Large intestine (tissue), 12 donors: ENCODE measurements at places on chromosomes 13 and 19.

GRCh38 chr13:26442541-26442940, 114.9 kb upstream of the WASF3 start:
- DNase-seq, result no peak

GRCh38 chr19:46082728-46083050, 41.8 kb downstream of the IGFL3 start:
- DNase-seq, result no peak

- DNase-seq, result no peak
These were observed 1146.1 kb downstream of the EFNB2 start for GRCh38 chr13:105389373-105389772.

GRCh38 chr19:18519962-18520847, 1.7 kb downstream of the ELL start:
- peak; percentile 90 for DNase-seq

- no peak for DNase-seq
These were observed 1905.5 kb downstream of the OLFM4 start for GRCh38 chr13:54934121-54934520.

DNA sequence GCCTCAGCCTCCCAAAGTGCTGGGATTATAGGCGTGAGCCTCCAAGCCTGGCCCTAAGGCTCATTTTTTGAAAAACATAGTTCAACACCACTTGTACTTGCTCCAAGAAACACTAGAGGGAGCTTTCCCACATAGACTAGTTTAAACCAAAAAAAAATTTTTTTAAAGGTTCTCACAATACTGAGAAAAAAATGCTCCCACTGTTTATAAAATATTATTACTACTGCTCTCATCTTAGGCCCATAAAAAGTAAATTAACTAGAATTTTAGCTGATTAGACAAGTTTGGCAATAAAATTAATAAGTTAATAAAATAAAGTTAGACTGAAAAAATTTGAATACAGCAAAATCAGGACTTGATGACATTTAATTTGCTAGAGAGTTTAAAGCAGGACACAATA, 109.5 kb downstream of the TBC1D4 start:
- DNase-seq, result no peak

DNA sequence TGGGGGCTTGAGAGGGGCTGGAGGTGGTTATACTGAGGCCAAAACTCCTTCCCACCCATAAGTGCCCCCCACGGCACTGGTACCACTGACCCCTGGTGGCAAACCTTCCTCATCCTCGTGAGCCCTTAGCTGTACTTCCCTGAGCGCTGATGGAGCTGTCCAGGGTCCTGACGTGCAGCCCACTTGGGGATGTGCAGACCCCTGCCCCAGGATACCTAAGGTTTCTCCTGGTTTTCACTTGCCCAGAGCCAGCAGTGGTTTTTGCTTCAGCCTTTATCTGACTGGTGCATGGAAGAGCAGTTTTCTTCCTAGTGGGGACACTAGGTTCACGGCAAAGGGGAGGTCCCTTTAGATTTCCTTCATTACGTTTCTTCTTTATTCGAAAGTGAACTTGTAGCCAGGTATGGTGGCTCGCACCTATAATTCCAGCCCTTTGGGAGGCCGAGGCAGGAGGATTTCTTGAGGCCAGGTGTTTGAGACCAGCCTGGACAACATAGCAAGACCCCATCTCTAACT, 28.7 kb upstream of the KCTD15 start:
- DNase-seq, result no peak

DNA sequence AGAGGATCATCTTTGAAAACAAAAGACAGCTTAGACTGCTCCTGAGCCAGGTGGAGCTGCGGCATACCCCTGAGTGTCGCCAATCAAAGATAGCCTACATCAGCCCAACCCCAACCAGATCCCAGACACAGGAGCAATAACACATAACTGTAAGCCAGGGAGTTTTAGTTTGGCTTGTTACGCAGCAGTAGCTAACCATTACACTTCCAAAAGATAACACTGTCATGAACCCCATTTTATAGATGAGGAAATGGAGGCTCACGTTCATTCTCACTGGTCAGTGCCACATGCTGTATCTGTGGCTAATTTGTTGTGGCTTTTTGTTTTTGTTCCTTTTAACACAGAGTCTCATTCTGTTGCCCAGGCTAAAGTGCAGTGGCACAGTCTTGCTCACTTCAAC, 47.3 kb downstream of the TINCR start:
- no peak for DNase-seq

GRCh38 chr19:35352448-35353304, 5.0 kb downstream of the FFAR1 start:
- peak; percentile 71 for DNase-seq

DNA sequence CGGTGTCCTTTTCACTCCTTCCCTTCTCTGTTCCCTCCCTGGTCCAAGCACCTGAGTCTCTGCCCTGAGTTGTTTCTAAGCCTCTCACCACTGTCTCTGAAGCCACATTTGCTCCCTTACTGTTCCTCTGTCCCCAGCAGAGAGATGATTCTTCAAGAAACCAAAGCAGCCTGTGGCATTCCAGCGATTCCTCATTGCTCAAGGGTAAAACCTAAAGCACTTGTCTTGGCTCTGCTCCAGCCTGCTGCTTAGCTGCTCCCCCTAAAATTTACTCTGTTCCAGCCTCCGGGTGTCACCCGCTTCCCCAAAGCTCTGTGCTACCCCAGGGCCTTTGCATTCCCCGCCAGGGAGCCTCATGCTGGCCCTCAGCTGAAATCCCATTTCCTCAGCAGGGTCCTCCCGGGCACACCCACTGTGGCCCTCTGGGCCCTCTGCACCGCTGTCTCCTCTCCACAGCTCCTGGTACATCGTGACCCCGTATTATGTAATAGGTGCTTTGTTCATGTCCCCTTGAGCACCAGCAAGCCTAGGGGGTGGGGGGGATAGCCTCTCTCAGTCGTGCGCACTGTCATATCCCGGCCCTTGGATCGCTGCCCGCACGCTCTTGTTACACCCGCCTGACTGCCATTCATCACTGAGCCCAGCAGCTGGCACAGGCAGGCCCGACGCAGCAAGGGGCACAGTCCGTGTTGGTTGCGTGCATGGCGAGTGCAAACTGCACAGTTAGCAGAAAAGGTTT, 15.8 kb downstream of the TECR start:
- no peak for DNase-seq

GRCh38 chr19:13055213-13056051, 47.2 kb downstream of the LYL1 start:
- DNase-seq, result peak; percentile 72

DNA sequence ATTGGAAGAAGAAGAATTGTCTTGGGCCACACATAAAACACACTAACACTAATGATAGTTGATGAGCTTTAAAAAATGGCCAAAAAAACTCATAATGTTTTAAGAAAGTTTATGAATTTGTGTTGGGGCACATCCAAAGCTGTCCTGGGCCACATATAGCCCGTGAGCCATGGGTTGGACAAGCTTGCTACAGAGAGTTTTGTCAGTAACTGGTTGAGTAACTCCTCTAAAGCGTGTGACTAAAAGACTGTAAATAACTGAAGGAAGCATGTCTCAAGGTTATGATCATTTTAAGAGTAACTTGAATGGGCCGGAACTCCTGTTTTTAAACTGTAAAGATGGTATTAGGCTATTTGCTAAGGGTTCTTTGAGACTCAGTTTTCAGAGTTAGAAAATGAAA, 118.0 kb downstream of the KL start:
- DNase-seq, result no peak
